ENCODE measurements at places on chromosomes 1 and 21. TPM values are rescaled to one million over a fixed set of nuclear protein-coding genes. Genes with fewer than 3 reads are reported as not detected.

The SLC16A4 gene
- total RNA-seq, result 26.3 TPM

The LACTBL1 gene
- not detected for total RNA-seq

DNA sequence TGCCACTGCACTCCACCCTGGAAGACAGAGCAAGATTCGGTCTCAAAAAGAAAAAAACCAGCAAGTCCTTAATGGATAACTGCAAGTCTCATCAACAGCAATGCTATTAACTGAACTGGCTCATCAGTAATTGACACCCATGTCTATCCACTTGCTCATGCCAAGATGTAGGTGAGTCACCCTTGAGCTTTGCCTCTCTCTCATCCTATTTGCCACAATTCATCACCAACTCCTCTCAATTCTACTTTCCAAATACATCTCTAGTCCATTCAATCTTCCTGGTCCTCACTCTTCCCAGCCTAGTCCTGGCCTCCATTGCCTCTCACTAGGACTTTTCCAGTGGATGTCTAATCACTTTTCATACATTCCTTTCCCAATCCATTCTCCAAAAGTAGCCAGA, 103.7 kb upstream of the PRMT6 start:
- no peaks in the 10 kb centered on the region for H3K27me3 ChIP-seq
- no peak overlapping the region for H3K4me3 ChIP-seq

DNA sequence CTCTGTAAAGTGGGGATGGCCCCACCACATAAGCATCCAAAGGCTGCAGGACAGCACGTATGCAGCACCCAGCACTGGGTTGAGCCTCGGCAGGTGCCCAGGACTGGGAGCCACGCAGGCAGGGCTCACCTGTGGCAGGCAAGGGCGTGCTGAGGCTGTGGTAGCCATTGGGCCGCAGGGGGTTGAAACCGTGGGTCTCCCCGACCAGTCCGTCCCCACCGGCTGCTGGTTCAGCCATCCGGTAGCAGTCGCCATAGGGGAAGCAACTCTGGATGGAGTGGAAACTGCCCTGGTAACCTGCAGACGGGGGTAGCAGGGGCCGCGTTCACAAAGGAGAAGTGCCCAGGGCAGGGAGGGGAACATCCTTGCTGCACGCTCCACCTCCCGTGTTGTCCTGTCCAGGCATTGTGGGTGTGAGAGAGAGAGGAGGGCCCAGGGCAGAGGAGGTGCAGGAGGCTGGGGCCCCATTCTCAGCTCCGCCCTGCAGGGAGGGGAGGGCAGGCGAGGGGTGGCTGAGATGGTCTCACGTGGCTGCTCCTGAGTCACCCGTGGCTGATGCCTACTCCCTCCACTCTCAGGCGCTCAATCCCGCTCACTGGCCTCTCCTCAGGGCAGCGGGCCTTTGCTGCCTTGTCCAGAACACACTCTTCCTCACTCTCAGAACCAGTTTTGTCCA, 49.9 kb downstream of the DMRTB1 start:
- no peak for DNase-seq
- H3K27me3 ChIP-seq, result no peaks in the 10 kb centered on the region
- no peak overlapping the region for H3K27ac ChIP-seq
- H3K36me3 ChIP-seq, result peaks cover 20% of the 10 kb centered on the region
- H3K4me1 ChIP-seq, result peaks cover 30% of the 10 kb centered on the region
- no peak overlapping the region for H3K4me3 ChIP-seq

The RGS8 gene
- total RNA-seq, result not detected

The VAMP4 gene
- total RNA-seq, result 14.5 TPM

DNA sequence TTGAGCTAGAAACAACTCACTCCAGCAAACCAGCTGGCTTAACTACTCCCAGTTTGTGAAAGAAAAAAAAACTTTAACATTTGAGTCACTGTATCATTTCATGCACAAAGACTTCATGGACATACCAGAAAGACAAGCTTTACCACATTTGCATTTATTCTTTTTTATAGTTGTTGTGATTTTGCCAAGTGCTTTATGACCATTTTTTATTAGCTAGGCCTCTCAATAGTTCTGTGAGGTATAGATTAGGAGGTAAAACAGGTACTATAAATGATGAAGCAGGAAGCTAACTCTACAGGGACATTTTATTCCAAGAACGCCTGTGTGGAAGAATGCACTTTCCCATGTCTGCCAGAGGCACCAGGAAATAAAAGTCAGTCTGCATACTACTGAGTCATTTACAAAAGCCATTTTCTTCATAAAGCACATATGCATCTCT, 8.2 kb upstream of the DENND1B start:
- no peak for DNase-seq
- H3K4me1 ChIP-seq, result peaks cover 27% of the 10 kb centered on the region
- no peaks in the 10 kb centered on the region for H3K27me3 ChIP-seq
- H3K27ac ChIP-seq, result peak overlapping the region; percentile 39

DNA sequence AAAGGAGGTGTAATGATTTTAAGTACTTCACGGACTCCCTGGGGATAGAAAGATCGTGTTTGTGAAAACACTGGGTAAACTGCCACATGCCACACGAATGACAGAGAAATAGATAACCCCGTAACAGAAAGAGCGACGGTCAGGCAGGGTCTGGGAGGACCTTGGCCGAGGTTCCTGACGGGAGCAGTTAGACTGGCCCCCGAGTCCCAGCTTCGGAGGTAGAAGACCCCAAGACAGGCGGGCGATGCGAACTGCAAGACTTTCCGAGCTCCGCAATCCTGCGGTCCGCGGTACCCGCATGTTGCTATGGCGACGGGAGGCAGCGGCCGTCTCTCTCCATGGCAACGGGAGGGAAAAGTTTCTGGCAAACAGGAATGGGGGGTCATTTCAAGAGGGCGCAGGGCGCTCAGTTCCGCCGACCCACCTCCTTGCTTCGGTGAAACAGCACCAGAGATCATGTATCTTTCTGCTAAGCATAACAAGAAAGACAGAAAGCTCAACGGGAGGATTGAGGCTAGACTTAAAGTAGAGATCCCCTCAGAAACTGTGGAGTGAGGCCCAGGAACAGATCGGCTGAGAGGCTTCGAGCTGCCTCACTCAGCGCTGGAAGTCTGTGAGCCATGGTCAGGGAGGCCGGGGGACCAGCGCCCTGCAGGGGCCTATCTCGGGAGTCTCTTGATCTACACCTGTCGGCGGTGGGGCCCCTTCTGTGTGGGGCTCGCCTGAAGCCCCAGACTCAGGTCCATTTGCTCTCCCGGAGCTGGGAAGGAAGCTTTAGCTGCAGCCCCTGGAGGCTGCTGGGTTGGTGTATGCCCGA, 685 bp upstream of the SYT6 start:
- DNase-seq, result no peak
- peaks cover 2% of the 10 kb centered on the region for H3K36me3 ChIP-seq
- H3K27me3 ChIP-seq, result peaks cover 81% of the 10 kb centered on the region
- no peak overlapping the region for H3K4me3 ChIP-seq
- H3K4me1 ChIP-seq, result peaks cover 19% of the 10 kb centered on the region
- no peak overlapping the region for H3K27ac ChIP-seq

DNA sequence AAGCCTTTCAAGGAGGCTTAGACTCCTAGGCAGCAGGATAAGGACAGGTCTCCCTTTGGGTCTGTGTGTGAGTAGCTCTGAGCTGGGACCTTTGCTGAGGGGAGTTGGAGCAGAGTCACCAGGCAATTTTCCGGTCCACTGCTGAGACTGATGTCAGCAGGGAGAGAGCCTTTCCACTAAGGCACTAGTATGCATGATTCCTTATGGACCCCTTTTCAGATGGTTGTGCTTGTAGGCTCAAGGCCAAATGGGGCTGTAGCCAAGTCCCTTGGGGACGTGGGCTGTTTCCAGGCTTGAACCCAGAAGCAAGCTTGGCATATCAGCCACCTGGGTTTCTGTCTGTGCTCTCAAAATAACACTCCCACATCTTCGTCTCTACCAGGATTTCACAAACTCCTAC, 73.0 kb downstream of the CCDC18 start:
- no peak overlapping the region for H3K4me3 ChIP-seq
- no peaks in the 10 kb centered on the region for H3K27me3 ChIP-seq
- DNase-seq, result no peak

DNA sequence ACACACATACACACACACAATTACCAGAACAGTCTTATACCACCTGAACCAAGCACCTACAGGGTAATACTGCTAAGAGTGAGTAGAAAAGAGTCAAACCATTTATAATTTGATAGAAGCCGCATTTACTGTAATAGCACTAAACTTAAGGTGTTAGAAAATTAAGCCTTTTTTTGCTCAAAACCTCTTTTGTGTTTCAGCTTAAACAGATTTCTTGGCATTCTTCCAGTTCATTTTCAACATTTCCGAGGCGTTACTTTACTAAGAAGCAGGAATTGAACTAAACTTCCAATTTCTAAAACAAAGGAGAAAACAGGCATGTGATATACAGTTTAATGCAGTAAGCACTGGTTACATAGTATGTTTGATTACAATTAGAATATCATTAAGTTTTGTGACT, 387.2 kb downstream of the NCAM2 start:
- no peak for DNase-seq
- peaks cover 21% of the 10 kb centered on the region for H3K36me3 ChIP-seq
- no peak overlapping the region for H3K27ac ChIP-seq
- H3K4me1 ChIP-seq, result peaks cover 23% of the 10 kb centered on the region
- H3K4me3 ChIP-seq, result no peak overlapping the region
- no peaks in the 10 kb centered on the region for H3K27me3 ChIP-seq

DNA sequence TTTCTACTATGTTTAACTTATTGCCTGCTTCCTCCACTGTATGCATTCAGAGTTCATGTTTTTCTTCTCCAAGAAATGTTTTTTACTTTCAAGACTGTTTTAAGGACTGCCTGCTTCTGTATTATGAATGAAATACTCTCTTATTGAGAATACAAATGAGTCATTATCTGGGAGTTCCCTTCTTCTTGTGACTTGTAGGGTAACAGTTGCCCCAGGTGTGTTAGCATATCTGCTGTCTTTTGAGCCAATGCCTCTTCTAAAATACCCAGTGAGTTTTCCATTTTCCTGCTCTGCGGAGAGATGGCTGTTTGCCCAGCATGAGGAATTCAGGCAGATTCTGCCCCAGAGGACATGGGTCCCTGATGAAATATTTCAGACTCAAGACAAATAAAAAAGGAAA, 34.1 kb upstream of the ST6GALNAC5 start:
- H3K27me3 ChIP-seq, result no peaks in the 10 kb centered on the region
- H3K4me3 ChIP-seq, result no peak overlapping the region
- DNase-seq, result no peak
- H3K27ac ChIP-seq, result no peak overlapping the region
- H3K36me3 ChIP-seq, result no peaks in the 10 kb centered on the region
- H3K4me1 ChIP-seq, result peaks cover 25% of the 10 kb centered on the region

- H3K36me3 ChIP-seq, result no peaks in the 10 kb centered on the region
- DNase-seq, result no peak
- peaks cover 19% of the 10 kb centered on the region for H3K4me1 ChIP-seq
- H3K4me3 ChIP-seq, result no peak overlapping the region
- no peak overlapping the region for H3K27ac ChIP-seq
- H3K27me3 ChIP-seq, result no peaks in the 10 kb centered on the region
Observed at GRCh38 chr21:41630249-41630648, 122.3 kb upstream of the TMPRSS2 start.

The NPHS2 gene
- not detected for total RNA-seq

Data from osteocyte (in vitro differentiated cells).